Kidney (tissue), 22 donors: ENCODE measurements at places on chromosomes 11 and 22. TPM values are rescaled to one million over a fixed set of nuclear protein-coding genes. Genes with fewer than 3 reads are reported as not detected.

Gene DBX1
- polyA plus RNA-seq: not detected

Gene CELSR1
- 15.7 TPM for polyA plus RNA-seq

GRCh38 chr11:68381716-68382115, 69.3 kb downstream of the LRP5 start:
- no peak for DNase-seq

GRCh38 chr11:68053117-68053516, 14.3 kb downstream of the TCIRG1 start:
- peak; percentile 65 for DNase-seq

DNA sequence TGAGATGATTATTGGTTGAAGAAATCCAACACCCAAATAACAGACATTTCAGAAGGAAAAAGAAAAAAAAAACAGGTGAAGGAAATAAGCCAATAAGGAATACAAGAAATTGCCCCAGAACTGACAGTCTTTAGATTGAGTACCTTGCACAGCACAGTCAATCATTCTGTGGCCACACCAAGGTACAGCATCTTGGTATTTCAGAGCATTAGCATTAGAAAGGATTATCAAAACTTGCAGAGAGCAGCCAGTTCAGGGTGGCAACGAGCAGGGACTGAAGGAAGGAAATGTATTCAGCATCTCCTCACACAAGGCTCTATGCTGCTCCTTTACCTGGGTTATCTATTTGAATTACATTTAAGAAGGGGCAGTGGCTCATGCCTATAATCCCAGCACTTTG, 2.1 kb downstream of the ADA2 start:
- no peak for DNase-seq

- no peak for DNase-seq
These were observed 42.2 kb upstream of the FAM181B start for GRCh38 chr11:82775736-82776346.

DNA sequence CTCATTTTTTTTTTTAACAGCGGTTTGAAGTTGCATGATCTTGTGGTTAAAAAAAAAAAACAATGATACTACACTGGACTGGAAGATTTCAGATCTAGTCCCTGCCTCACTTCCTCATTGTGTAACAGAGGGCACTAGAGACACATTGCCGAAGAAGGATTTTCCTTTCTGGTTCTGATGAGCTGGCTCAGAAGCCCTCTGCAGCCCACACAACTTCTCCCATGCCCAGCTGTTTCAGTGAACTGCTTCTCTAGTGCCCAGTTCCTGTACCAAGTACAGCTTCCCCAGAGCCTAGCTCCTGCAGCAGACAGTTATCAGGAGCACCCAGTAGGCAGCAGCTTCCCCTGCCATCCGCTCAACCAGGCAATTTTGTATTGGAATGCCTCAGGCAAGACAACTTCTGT, 29.5 kb upstream of the ANO5 start:
- DNase-seq: no peak

- DNase-seq: no peak
These were observed 17.7 kb downstream of the ELF5 start for GRCh38 chr11:34495724-34496377.

Gene IRF7
- 21.5 TPM for polyA plus RNA-seq

DNA sequence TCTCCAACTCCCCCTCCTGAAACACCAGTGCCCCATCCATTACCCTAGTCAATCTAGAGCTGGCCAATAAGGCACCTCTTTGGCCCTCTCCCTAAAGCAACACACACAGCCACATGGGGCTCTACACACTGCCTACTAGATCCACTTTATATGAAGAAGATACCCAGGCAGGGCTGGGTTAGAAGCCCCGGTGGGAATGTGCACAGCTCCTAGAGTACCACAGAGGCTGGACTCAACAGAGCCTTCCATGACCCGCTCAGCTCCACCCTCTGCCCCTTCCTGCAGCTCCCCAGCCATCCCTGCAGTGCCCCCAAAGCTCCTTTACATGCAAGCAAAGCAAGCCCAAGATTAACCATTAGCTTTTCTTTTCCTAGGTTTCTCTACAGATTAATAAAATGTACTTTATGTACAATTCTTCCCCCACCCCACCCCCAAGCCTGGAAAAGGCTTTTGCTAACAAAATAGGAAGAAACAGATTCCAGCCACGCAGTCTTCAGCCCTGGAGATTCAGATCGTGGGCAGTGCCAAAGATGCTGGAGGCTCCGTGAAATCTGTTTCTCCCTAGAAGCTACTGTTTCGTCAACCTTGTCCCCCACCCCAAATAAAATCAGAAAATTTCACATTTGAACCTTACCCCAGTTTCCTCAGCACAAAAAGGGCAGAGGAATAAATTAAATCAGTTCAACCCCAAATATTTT, 51.8 kb downstream of the IGSF9B start:
- DNase-seq: no peak

GRCh38 chr11:105829084-105829483, 193.0 kb downstream of the MSANTD4 start:
- DNase-seq: no peak

Gene OR10W1
- not detected for polyA plus RNA-seq

- no peak for DNase-seq
These were observed 107.8 kb downstream of the FAR1 start for GRCh38 chr11:13776134-13776815.

Gene OR52H1
- polyA plus RNA-seq: not detected

Gene MSANTD4
- polyA plus RNA-seq: 10.0 TPM

- no peak for DNase-seq
These were observed 58.6 kb downstream of the NUP98 start for GRCh38 chr11:3738723-3739122.

DNA sequence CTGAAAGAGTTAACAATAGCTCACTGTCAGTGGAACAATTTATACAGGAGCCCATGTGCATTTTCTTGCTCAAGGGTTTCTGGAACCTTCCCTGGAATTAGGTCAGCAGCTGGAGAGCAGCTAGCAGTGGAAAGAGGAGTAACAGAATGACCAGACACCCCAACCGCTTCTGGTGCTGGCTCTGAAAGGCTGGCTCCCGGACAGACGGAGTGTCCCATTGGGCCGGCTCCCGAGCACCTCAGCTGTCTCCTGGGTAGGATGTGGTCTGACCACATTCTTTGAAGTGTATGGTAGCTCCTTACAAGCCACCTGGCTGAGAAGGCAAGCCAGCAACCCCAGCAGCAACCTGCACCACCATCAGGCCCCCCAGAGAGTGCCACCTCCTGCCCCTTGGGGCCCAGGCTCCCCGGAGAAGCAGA, 44.7 kb downstream of the ABTB2 start:
- no peak for DNase-seq

Gene SGSM1
- 3.6 TPM for polyA plus RNA-seq

DNA sequence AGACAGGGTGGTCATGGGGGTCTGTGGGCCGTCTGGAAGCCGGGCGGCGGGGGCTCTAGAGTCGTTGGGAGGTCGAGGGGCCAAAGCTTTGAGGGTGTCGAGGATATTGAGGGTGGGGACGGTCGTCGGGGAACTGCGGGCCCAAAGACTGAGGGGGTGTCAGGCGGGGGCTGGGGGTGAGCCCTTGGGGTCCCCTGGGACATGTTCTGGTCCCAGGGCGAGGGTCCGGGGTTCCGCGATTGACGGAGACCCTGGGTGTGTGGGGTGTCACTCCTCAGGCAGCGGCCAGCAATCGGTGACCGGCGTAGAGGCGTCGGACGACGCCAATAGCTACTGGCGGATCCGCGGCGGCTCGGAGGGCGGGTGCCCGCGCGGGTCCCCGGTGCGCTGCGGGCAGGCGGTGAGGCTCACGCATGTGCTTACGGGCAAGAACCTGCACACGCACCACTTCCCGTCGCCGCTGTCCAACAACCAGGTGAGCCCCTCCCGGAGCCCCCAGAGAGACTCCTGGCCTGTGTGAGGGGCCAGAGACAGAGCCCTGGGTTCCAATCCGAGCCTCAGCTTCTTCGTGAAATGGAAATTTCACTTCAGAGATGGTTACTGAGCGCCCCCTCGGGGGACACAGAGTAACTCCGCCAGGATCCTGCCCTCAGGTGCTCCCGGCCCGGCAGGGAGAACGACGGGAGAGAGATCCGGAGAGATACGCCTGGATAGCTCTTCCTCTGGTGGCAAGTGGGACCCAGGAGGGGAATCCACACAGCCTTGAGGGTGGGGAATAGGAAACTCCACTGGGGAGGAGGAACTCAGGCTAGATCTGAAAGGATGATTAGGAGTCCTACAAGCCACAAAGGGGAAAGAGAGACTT, 714 bp downstream of the SDF2L1 start:
- peak; percentile 79 for DNase-seq

DNA sequence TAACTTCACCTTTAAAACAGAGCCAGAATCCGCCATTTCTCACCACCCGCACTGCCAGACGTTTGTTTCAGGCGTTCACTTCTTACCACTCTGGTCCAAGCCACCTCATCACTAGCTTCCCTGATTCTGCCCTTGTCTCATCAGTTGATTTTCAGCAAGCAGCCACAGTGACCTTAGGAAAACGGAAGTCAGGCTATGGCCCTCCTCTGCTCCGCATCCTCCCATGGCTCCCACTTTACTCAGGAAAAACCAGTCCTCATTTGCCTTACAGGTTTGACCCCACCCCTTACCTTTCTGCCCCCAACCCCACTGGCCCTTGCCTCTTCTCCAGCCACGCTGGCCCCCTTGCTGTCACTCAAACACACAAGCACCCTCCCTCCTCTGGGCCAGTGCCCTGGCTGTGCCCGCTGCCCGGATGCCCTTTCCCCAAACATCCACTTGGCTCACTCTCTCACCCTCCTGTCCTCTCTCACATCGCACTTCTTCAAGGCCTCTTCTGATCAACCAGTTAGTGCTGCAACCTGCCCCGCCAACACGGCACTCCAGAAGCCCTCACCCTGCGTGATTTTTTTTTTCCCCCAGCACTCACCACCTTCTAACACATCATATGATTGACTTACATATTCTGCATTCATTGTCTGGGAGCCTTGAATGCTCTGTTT, 18.9 kb downstream of the TPST2 start:
- DNase-seq: no peak

Gene KIF18A
- polyA plus RNA-seq: 0.39 TPM

Gene CREB3L1
- 2.5 TPM for polyA plus RNA-seq

GRCh38 chr11:19820100-19820499, 107.5 kb downstream of the NAV2 start:
- DNase-seq: no peak

Gene KDM4E
- not detected for polyA plus RNA-seq

GRCh38 chr11:128552783-128553661, 34.3 kb downstream of the ETS1 start:
- DNase-seq: no peak

DNA sequence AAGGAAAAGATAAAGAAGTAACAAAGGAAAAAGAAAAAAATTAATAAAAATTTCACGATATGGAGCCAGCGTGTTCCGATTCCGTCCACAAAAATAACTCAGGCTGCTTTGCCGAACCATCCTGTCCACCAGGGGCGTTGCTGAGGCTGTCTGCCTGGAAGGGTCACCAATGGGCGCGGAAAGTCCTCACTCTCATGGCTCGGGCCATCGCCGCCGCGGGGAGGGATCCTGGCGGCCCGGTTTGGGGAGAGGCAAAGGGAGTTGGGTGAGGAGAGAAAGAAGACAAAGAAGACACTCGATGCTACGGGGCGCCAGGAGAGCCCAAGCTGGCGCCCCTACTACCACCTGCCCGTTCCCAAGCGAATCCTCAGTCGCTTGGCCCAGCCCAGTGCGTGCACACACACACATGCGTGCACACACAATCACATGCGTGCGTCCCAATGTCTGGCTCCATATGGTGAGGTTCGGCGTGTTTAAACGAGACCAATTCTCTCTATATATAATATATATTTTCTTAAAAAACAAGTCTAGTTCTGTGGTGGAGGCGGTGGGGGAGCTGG, 5.6 kb upstream of the PYGM start:
- DNase-seq: no peak

- DNase-seq: no peak
These were observed 132.7 kb downstream of the DBX1 start for GRCh38 chr11:20027556-20028013.

Gene TSKU
- polyA plus RNA-seq: 41.0 TPM
